ENCODE measurements at places on chromosomes 1 and 21. TPM values are rescaled to one million over a fixed set of nuclear protein-coding genes. Genes with fewer than 3 reads are reported as not detected.

The SIKE1 gene
- total RNA-seq = 41.5 TPM

The UMODL1 gene
- total RNA-seq = 0.99 TPM

The GJA9 gene
- not detected for total RNA-seq

The SRGAP2C gene
- 31.7 TPM for total RNA-seq

The FAM110D gene
- total RNA-seq = not detected

The FAM78B gene
- total RNA-seq = 0.15 TPM

The NTNG1 gene
- total RNA-seq = not detected

The TNFRSF18 gene
- total RNA-seq = 80.4 TPM

The NRDC gene
- total RNA-seq = 116 TPM

The SMIM11 gene
- total RNA-seq = 4.3 TPM

The PTPN22 gene
- 40.8 TPM for total RNA-seq

The CFAP57 gene
- total RNA-seq = not detected

DNA sequence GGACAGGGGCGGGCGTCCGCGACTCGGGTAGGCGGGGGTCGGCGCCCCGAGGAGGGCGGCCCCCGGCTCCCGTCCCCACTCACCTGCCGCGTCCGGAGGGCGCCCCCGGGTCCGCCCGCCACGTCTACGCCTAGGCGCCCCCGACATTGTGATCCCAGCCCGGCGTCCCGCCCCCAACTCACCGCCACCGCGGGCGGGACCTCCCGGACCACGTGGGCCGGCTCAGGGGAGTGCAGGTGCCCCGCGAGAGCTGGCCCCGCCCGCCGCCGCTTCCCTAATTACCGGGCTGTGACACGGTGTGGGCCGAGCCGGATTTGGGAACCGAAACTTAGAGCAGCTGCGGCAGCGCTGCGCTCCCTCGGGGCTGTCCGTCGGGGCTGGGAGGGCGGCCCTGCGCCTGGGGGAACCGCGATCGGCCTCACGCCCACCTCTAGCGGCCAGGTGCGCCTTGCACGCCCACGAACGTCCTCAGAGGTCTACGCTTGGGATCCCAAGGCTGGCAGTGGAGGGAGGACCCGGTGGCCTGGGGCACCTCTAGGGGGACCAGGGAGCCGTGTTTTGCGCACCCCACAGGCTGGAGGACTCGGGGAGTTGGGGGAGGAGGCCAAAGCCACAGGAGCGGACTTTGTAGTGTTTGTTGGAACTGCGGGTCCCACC lies 521 bp upstream of the NADK start:
- DNase-seq = peak; percentile 82

DNA sequence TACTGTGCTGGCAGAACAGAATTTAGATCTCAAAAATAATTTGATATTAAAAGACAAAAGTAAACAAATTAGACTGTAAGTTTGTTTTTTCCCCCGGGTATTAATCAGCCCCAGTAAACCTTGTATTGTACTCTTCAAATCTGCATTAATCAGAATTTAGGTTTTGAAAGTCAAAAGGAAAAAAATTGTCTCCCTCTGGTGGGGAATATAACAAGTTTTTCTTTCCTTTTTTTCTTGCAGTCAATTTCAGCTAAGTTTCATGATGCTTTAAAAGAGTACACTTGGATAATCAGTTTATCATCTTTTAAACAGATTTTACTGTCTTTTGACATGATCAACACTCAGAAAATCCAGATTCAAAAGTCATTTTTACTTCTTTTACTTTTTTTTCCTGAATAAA lies 134.5 kb upstream of the PKN2 start:
- no peak for DNase-seq

- DNase-seq = no peak
Measured at GRCh38 chr1:164876398-164877116, 317.6 kb downstream of the PBX1 start.

GRCh38 chr1:216186141-216186540 lies 237.1 kb downstream of the USH2A start:
- no peak for DNase-seq

- DNase-seq = no peak
Measured at GRCh38 chr1:7107109-7107830, 322.0 kb downstream of the CAMTA1 start.

GRCh38 chr1:25651824-25652741 lies 35.5 kb downstream of the MAN1C1 start:
- DNase-seq = no peak

GRCh38 chr1:159705251-159705903 lies 9.0 kb downstream of the CRP start:
- DNase-seq = no peak

- no peak for DNase-seq
Measured at GRCh38 chr1:934991-935750, 11.4 kb downstream of the SAMD11 start.

GRCh38 chr1:188514917-188515316 lies 1686.2 kb downstream of the PLA2G4A start:
- no peak for DNase-seq

GRCh38 chr1:172144445-172145061 lies 275.9 kb upstream of the C1orf105 start:
- DNase-seq = no peak

GRCh38 chr1:218592688-218593087 lies 247.6 kb downstream of the TGFB2 start:
- no peak for DNase-seq

GRCh38 chr1:33042831-33043230 lies 6.1 kb upstream of the AK2 start:
- DNase-seq = no peak

- no peak for DNase-seq
Measured at GRCh38 chr1:55285834-55286233, 70.7 kb upstream of the USP24 start.

DNA sequence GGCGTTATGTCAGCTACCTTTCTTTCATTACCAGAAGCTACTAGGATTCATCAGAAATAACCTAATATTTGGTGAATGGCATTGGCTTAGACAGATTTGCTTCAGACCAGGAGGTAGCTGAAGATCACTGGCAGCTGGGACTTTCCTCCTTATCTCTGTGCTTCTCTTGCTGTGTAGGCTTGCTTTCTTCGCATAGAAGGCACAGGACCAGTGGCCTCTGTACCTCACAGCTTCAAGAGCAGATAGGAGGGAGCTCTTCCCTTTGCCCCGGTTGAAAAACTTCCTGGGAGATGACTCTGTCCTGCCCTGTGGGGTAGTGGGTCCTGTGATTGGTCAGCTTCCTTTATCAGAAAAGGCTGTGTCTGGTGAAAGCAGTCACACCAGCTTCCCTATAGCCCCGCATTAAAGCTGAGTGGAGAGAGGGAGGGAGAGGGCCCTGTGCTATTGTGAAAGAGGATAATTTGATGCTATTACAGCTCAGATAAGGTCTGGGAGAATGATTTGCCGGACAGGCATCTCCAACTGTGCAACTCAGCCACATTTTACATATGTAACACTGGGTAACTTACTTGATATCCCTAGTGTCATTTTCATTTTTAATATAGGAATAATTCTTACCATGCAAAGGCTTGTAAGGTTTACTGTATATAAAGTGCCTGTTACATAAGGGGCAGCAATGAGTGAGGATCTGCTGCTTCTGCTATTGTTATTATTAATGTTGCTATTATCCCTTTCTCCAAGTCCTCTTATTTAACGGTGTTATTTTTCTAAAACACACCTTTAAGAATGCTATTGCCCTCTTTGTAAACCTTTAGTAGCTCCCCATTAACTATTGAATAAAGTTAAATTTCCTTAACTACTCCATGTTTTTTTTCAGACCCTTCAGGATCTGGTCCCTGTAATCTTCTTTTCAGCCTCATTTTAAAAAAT lies 31.6 kb downstream of the OSBPL9 start:
- no peak for DNase-seq

GRCh38 chr1:23407016-23407630 lies 17.4 kb downstream of the TCEA3 start:
- DNase-seq = no peak

GRCh38 chr21:16908077-16908476 lies 604.8 kb upstream of the CXADR start:
- DNase-seq = no peak

DNA sequence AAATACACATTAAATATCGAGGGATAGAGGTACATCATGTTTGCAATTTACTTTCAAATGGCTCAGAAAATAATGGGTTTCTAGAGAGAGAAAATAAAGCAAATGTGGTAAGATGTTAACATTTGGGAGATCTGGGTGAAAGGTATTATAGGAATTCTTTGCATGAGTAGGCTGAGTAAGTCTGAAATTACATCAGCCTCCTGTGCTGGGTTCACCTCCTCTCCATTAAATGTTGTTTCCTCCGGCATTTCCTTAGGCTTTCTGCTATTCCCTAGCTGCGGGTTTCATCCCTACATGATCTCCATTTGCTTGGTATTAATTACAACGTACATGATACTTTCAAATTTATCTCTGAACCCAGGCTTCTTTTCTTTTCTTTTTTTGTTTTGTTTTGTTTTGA lies 31.6 kb downstream of the ZMYND12 start:
- no peak for DNase-seq

DNA sequence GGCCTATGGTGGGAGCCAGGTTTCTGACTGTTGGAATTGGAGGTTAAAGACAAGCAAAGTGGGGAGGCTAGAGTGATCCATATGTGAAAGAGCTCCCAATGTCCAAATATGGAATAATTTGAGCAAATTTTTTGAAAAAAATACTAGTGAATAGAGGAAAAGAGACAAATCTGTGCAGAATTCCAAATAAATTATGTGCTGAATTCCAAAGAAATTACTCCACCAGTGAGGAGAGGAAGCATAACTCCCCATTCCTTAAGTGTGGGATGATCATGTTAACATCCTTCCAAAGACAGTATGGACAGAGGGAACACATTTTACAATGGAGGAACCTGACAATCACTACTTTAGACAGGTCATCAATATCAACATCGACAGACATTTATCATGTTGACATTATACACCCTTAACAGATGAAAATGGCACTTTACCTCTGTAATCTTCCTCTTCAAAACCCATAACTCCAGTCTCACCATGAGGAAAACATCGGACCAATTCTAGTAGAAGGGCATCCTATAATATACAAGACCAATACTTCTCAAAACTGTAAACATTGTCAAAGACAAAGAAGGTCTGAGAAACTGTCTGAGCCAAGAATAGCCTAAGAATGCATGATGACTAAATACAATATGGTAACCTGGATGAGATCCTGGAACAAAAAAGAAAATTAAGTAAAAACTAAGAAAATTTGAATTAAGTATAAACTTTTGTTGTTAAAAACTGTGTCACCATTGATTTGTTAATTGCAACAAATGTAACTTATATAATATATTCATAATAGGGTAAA lies 71.5 kb upstream of the RGS4 start:
- no peak for DNase-seq

- DNase-seq = no peak
Measured at GRCh38 chr1:82598812-82599211, 798.1 kb downstream of the ADGRL2 start.

DNA sequence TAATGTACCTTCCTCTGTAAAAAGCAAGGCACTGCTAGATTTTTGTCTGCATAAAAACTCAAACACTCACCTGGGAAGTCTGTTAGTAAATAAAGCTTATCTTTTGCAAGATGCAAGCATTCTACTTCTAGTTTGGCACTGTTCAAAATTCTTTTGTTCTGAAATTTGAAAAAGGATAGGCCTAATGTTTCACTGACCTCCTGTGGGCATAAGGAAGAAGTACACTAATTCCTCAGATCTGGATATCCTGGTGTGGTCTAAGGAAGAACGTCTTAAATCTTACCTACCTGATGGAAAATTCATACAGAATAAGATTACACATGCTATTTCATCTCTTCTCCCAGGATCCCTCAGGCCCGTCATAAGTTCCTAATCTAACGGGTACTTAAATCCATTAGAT lies 93.5 kb upstream of the CAMK1G start:
- no peak for DNase-seq

DNA sequence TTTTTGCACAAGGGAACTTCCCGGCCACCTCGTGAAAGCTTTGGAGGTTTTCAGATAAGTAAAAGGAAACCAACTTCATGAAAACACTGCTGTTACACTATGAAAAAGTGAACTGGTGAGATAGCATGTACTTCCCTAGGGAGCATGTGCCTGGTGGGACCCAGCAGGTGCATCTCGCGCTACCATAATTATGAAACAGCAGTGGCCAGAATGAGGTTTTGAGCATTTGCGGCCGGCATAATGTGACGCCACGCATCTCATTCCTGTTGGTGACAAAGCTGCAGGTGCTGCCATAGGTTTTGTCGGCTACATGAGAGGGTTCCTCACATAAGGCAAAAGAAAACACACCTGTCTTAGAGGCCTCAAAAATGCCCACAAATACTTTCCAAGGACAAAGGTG lies 1.7 kb downstream of the KRTAP10-3 start:
- DNase-seq = no peak

DNA sequence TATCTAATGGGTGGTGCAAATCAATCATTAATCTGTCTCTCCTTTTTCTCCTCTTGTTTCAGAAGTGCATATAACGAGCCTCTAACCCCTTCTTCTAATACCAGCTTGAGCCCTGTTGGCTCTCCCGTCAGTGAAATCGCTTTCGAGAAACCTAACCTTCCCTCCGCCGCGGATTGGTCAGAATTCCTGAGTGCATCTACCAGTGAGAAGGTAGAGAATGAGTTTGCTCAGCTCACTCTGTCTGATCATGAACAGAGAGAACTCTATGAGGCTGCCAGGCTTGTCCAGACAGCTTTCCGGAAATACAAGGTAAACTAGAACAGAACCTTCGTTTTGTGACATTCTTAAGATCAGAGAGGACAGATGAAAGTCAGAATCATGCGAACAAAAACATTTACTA lies 25.3 kb upstream of the VAMP3 start:
- DNase-seq = no peak

GRCh38 chr1:73205294-73205973 lies 923.1 kb upstream of the NEGR1 start:
- DNase-seq = no peak

DNA sequence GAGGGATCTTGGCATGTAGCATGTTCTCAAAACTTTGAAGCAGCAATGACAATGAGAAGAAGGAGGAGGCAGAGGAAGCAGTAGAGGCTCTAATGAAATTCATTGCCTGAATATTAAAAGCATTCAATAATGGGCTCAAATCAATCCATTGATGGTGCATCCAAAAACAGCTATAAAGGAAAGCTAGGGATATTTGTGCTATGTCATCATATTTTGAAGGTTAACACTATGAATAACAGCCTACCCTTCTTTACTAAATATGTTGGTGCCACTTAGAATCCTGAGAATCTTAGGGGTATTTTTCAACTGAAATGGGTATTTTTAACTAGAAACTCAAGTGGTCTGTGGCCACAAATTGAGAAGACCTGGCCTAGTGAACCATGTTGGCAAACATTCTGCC lies 153.7 kb downstream of the SETD4 start:
- DNase-seq = no peak

GRCh38 chr1:159991513-159991912 lies 37.5 kb upstream of the SLAMF9 start:
- no peak for DNase-seq

GRCh38 chr1:58649555-58649954 lies 50.3 kb downstream of the MYSM1 start:
- DNase-seq = no peak

DNA sequence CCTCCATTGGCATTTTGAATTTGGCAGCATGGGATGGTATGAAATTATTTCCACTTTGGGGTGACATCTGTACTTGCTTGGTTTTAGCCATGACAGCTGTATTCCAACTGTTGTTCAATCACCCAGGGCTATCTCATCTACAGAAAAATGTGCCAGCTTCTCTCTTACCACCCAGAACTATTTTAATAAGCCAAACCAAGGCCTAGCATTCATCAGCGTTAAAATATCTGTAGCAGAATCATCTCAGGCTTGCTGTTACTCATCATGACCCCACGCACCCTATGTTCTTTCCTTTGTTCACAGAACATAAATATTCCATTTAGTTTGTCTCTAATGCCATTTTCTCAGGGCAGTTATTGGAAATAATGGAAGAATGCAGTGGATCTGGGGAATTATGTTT lies 49.8 kb downstream of the GIPC2 start:
- DNase-seq = no peak

- no peak for DNase-seq
Measured at GRCh38 chr1:27503844-27504587, 14.0 kb upstream of the WASF2 start.
